Stimulated activated CD4-positive, alpha-beta T cell treated with anti-CD3 and anti-CD28 coated beads, Interleukin-1b, Interleukin-23, amount 100 ng/mL, for 1 hour (primary cell): ENCODE measurements at places on chromosomes 7 and 10.

- DNase-seq: no peak
Observed at GRCh38 chr10:126177417-126178030, 210.8 kb downstream of the ADAM12 start.

GRCh38 chr7:51134013-51134441 lies 182.6 kb downstream of the COBL start:
- DNase-seq: no peak

GRCh38 chr10:126131341-126131740 lies 235.0 kb downstream of the FANK1 start:
- DNase-seq: no peak

- DNase-seq: no peak
Observed at GRCh38 chr7:157795643-157796042, 458.8 kb downstream of the DNAJB6 start.
